ENCODE measurements at places on chromosomes 7 and 10.

DNA sequence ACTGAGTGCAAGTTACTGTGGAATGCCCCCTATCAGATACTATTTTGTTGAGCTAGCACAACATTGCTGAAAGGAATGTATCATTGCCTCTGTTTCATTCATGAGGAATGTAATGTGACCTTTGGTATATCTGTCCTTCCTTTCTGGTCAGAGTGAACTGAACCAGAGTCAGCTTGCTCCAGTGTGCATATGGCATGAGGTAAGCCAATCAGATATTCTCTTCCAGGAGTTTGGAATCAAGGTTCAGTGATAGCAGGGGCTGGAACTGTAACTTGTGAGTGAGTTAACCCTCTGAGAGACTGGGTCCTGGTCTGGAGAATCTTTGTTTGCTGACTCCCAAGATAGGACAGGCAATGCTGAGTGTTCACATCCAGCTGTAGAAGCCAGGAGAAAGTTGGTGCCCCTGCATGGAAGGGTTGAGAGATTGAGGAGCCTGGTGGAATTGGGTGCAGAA, 45.3 kb upstream of the OSBPL3 start:
- DNase-seq, result no peak

GRCh38 chr7:123401295-123401694, 133.1 kb downstream of the IQUB start:
- no peak for DNase-seq

DNA sequence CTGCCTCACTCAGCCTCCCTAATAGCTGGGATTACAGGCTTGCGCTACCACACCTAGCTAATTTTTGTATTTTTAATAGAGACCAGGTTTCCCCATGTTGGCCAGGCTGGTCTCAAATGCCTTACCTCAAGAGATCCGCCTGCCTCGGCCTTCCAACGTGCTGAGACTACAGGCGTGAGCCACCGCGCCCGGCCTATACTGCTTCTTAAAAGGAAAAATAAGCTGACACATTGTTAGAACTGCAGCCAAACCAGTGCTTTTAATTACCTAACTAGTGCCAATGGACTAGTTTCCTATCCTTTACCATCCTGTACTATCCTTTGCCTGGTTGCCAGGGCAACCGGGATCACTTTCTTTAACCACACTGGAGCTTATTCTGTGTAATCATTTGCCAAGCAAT, 108.0 kb downstream of the LRRTM3 start:
- DNase-seq, result no peak

- no peak for DNase-seq
Observed at GRCh38 chr7:78787854-78788253, 665.6 kb downstream of the MAGI2 start.

GRCh38 chr7:156950381-156950858, 908 bp downstream of the NOM1 start:
- no peak for DNase-seq

Data from stimulated activated CD8-positive, alpha-beta memory T cell treated with anti-CD3 and anti-CD28 coated beads, Interleukin-15, amount 100 ng/mL, for 4 hours (primary cell).